SW 1271 (cell line): ENCODE measurements at places on chromosomes 11 and 22.

- DNase-seq = no peak
Observed at GRCh38 chr11:46719048-46719542, at the start of gene F2. TSS of gene F2 (plus strand) at chr11:46719213. CDS start at chr11:46719236, 23 bp downstream.

DNA sequence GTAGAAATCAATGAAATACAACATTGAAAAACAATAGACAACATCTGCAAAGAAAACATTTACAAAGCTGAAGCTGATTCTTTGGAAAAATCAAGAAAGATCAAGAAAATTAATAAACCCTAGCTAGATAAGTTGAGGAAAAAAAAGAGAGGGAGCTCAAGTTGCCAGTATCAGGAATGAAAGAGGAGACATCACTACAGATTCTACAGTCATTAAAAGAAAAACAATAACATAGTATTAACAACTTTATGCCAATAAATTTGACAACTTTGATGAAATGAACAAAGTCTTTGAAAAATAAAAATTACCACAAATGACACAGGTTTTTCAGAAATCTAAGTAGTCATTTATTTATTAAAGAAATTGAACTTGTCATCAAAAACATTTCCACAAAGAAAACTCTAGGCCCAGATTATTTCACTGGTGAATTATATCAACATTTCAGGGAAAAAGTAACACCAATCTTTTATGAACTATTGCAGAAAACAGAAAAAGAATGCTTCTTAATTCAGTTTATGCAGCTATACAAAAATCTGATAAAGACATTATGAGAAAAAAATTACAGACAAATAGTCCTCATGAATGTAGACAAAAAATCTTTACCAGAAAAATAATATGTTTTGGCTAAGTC is 39.2 kb downstream of the POU2AF1 start:
- no peak for DNase-seq

DNA sequence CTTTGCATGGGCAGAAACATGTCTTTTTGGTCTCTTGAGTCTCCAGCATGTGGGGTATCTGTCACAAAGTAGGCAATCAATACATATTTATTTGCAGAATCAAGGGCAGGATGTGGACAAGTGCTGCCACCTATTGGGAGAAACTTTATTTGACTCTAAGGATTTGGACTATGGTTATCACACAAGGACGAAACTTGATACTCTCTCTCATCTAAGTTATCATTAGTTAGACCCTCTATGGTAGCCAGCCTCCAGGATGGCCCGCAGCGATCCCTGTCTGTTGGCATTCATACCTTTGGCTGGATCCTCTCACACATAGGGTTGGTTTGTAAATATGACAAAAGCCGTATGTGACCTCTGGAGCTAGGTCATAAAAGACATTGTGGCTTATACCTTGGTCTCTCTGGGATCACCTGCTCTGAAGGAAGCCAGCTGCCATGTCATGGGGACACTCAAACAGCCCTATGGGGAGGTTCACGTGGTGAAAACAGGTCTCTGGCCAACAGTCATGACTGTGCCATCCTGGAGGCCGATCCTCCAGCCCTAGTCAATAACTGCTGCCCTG is 1.1 kb upstream of the FBXO7 start:
- DNase-seq = no peak

DNA sequence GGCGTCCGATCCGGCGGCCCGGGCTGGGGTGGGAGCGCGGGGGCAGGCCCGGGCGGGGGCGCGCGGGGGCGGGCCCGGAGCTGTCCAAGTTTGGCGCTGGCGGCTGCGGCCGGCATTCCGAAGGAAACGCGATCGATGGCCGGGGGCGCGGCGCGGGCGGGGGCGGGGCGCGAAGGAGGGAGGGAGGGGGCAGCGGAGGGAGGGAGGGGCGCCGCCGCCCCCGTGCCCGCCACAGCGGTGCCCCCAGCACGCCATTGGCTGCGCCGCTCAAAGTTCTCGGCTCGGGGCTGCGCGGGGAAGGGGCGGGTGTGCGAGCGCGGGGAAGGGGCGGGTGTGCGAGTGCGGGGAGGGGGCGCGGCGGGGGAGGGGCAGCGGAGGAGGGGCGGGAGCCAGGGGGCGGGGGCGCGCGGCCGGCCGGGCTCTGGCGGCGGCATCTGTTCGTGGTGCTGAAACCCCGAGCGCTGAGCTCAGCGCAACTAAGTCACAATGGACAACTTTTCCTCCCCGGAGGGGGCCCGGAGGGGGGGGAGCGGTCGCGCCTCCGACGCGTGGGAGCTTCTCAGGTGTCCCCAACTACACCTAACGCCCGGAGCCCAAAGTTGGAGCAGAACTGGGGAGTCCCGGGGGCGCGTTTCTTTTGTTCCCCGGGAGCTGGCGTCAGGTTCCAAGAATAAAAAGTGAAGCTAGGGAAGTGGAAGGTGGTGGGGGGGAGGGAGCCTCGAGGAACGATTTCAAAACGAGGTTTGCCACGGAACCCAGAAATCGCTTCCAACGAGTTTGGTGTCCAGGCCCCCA is 2.2 kb downstream of the PHF21B start:
- DNase-seq = no peak

GRCh38 chr22:39129081-39129480 is 23.4 kb downstream of the CBX7 start:
- DNase-seq = no peak

DNA sequence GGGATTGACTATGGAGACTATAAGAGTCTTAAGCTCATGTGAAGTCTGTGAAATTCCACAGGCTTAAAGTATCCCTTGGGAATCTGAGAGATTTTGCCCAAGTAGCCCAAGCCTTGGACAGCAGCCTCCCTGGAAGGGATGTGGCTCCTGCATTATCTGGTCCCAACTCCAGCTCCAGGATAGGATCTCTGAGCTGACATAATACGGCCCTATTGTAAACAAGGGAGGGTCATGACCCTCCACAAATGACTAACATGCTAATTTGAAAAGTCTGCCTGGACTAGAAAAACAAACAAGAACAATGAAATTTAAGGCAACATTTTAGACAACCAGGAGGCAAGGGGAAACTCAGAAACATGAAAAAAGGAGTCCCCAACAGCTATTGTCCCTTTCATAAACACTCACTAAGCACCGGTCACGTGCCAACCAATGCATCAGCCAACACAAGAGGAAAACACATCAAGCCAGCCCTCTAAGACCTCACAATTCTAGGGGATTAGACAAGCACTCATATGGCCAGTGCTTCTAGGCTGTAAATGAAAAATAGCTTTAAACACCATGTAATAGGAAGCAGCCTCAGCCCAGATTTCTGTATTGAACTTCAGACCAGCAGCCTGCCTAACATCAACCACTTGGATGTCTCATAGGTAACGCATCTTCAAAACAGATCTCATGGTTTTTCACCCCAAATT is 101.2 kb upstream of the TIMP3 start:
- DNase-seq = no peak

DNA sequence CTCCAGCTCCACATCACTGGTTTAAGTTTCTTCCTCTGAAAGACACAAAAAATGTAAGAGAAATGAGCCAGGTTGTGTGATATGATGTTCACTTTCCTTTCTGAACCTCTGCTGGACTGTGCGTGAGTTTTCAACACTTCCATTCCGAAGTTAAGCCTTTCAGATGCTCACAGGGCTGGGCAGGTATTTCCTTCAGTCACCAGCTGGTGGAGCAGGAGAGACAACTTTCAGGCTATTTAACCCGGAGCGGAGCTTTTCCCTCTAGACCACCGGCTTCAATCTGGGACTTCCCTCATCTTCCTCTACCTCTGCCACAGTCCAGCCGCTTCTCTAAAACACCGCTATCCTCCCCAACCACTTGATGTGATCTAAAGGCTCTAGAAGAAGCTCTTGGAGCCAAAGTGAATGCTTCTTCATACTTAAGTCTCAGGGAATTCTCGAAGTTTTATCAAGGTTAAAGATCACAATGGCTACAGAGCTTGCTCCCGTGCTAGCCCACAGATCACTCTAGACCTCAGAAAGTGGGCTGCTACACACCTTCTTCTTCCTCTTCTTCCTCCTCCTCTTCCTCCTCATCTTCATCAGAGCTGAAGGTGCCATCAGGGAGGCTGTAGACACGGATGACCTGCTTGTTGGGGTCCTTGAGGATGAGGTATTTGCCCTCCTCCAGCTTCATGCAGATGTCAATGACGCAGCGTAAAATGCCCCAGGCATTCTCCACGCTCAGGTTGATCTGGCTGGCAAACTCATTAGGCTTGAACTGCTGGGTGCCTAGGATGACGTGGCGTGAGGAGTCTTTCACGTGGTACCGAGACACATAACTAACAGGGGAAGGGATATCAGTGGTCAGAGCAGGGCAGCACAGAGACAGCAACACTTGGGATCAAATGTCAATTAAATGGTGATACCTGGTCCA is 4.4 kb upstream of the FOXRED2 start:
- peak; percentile 11 for DNase-seq

DNA sequence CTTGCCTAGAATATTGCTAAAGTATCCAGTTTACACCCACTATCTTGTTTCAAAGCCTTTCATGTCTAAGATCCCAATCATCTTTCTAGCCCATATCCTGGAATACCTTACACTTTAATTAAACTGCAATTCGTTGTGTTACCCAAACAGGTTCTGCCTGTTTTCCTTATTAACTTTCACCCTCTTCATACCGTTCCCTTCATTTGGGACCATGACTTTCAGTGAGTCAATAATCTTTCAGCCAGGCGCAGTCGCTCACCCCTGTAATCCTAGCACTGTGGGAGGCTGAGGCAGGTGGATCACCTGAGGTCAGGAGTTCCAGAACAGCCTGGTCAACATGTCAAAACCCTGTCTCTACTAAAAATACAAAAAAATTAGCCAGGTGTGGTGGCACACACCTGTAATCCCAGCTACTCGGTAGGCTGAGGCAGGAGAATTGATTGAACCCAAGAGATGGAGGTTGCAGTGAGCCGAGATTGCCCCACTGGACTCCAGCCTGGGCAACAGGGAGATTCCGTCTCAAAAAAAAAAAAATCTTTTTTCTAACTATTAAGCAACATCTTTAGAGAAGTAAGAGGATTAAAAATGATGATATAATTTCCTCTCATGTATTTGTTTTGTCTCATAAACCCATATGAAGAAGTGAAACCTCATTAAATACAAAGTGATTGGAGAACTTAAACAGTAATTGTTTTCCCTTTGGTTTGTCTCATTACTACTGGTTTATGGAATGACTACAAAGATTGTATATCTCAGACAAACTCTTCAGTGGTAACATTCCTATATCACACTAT is 20.7 kb downstream of the DMC1 start:
- no peak for DNase-seq

GRCh38 chr11:95461858-95462257 is 230.9 kb upstream of the SESN3 start:
- DNase-seq = no peak

DNA sequence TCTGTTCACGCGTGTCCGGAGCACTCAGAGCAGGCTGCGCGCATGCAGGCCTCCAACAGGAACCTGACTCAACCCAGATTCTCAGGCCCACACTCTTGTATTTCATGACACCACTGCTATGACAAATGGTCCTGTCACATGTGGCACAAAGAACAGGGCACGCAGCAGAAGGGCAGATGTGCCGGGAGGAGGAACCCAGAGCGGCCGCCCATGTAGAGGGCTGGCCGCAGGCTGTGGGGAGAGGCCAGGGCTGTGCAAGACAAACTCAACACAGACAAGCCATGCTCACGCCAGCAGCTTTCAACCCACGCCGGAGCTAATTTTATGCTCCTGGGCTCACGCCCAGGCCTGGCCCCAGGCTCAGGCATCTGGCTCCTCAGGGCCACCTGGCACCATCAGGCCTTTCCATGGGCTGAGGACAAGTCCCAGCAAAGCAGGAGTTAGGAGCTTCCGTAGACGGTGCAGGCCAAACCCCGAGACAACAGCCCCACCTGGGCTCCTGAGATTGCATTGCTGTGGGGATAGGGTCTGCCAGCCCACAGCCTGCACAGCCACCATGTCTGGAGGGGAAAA is 40.0 kb downstream of the DUSP8 start:
- no peak for DNase-seq
